ENCODE measurements at places on chromosomes 16 and 17. TPM values are rescaled to one million over a fixed set of nuclear protein-coding genes. Genes with fewer than 3 reads are reported as not detected.

DNA sequence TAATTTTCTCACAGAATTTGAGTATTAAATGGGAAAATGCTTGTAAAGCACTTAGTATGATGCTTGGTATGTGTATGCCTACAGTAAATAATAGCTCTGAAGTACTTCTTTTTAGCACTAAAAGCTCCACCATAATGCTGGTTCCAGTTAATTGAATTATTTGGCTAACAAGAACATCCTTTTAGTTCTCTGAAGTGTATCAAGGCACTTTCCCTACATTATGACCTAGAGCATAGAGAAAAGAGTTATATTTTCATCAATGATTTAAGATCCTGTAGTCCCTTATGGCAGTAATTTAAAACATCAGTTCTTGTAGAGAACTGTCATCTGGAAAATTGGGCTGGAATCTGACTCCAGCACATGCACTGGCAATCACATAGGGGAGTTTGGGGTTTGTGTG lies 21.9 kb upstream of the PHAF1 start:
- no peak for DNase-seq

- DNase-seq, result no peak
Measured at GRCh38 chr16:1297018-1297696, 12.3 kb upstream of the UBE2I start.

DNA sequence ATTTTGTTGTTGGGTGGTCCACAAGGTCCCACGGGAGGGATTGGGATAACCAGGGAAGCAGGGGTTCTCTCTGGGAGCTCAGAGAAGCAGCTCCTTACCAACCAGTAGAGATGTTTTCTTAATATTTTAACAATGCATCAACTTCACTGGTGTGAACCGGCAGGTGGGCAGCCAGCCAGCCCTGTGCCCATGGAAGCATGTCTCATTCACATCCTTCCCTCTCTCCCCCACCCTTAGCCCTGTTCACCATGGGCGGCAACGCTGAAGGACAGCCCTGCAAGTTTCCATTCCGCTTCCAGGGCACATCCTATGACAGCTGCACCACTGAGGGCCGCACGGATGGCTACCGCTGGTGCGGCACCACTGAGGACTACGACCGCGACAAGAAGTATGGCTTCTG lies 9.3 kb downstream of the MMP2 start:
- no peak for DNase-seq

DNA sequence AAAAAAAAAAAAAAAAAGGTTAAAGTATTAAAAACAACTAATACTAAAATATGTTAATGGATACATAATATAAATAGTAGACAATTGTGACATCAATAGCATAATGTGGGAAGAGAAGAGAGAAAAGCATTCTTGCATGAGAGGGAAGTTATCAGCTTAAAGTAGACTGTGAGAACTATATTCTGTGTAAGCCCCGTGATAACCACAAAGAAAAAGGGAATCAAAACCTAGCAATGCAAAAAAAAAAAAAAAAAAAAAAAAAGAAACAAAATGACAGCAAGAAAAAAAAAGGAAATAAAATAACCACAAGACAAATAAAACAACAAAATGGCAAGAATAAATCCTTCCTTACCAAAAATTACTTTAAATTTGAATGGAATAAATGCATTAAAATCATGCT lies 39.8 kb upstream of the MYLK3 start:
- DNase-seq, result no peak

- no peak for DNase-seq
Measured at GRCh38 chr17:4861052-4861451, 27.9 kb downstream of the MINK1 start.

DNA sequence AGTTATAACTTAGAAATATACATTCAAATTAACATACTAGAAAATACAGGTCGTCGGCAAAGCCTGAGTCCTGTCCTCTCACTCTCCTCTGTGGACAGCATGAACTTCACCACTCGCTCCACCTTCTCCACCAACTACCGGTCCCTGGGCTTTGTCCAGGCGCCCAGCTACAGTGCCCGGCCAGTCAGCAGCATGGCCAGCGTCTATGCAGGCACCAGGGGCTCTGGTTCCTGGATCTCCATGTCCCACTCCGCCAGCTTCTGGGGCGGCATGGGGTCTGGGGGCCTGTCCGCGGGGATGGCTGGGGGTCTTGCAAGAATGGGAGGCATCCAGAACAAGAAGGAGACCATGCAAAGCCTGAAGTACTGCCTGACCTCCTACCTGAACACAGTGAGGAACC lies 319.4 kb downstream of the ZFHX3 start:
- DNase-seq, result no peak

DNA sequence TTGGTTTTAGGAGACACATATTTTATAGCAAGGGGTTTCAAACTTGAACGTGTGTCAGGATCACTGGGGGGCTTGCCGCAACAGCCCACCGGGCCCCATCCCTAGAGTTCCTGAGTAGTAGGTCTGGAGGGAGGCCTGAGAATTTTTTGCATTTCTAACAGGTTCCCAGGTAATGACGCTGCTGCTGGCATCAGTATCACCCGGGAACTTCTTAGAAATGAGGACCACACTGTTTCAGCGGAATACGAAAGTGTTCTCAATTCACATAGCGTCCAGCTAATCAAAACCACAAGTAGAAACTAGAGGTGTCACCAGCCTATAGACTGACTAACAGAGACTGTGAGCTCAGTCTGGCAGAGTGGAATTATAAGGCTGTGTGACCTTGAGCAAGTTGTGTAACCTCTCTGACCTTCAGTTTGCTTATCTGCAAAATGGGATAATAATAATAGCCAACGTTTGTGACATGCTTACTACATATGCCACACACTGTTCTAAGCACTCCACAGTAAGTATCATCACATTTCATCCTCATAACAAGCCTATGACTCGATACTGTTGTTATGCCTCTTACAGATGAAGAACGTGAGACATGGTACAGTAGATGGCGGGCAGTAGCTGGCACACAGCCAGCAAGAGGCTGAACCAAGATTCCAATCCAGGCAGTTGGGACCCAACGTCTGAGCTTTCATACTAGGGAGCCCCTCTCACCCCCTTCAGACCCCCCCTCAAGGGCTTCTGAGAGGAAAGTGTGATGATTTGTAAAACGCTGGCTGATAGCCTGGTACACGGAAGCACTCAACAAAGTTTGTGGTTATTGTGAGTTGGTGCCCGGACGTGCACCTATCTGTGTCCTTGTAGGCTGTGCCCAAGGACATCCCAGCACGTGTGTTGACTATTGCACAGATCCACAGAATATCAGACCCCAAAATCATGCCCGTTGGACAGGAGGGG lies 4.6 kb upstream of the ICAM2 start:
- peak; percentile 5 for DNase-seq

- peak; percentile 70 for DNase-seq
Measured at GRCh38 chr16:48608871-48609651, 919 bp downstream of the N4BP1 start.

The KRT20 gene
- not detected for total RNA-seq

GRCh38 chr17:18987862-18988545 lies 16.6 kb downstream of the FAM83G start:
- DNase-seq, result no peak

DNA sequence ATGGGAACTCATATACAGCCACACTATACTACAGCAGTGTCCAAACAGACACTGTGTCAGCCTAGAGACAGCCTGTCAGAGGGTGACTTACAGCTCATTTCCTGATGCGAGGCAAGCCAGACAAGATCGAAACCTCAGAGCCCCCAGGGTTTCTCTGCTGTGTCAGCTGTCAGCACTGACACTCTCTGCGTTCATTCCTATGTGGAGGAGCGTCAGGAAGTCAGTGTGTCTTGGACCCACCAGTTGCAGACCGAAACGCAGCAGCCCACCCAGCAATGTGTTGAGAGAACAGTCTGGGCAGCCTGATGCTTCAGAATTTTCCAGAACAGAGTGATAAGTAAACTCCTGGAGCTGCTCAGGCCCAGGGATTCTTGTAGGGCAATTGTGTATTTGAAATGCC lies 20.6 kb upstream of the MAPT start:
- peak; percentile 21 for DNase-seq

GRCh38 chr17:18380471-18381157 lies 3.0 kb downstream of the EVPLL start:
- DNase-seq, result peak; percentile 31

DNA sequence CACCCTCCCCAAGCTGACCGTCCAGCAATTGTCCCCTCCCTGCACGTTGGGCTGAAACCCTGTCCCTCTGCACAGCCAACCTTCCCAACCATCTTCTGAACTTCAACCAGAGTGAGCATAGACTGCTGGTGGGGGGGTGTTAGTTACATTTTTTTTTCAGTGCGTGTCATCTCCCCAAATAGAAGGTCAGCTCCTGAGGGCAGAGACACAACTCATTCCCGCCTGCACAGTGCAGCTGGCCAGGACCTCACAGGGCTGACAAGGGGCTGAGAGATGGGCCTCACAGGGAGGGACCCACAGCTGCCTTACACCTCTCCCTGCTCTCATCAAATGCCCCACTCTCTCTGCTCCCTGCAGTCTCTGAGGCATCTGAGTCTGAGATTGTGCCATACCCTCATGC lies 8.4 kb downstream of the SRL start:
- peak; percentile 11 for DNase-seq

DNA sequence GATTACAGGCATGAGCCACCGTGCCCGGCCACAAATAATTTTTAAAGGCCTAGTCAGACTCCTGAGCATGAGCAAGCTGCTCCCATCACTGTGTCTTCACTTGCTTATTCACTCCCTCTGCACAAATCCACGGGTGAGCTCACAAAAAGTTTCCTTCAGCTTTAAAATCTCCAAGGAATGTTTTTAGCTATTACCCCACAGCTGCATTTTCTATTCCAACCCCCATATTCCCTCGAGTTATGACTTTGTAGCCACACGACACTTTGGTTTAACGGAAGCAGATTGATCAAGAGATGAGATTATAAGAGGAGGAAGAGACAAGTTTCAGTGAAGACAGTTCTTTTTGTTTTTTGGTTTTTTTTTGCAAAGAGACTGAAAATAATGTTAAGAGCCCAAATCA lies 49.1 kb upstream of the SLC25A19 start:
- no peak for DNase-seq

GRCh38 chr17:70493277-70493874 lies 324.0 kb downstream of the KCNJ2 start:
- DNase-seq, result no peak

The WSCD1 gene
- total RNA-seq, result 52.2 TPM

- no peak for DNase-seq
Measured at GRCh38 chr17:68484458-68484857, 27.2 kb upstream of the WIPI1 start.

The CES5A gene
- not detected for total RNA-seq

DNA sequence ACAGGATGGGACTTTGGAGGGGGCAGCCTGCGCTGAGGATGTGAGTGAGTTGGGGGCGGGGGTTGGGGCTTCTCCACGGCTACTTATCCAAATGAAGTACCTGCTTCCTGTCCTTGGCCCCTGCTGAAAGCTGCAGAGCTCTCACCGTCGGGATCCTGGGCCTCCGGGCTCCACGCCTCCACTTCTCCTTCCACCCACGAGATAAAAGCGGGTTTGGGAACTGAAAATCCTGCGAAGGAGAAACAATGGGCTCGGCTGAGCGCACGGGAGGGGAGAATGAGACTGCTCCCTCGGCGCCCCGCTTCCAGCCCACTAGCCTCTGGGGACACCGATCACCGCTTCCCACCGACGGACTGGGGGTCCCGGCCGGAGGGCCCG lies 486 bp downstream of the ZNF785 start:
- peak; percentile 80 for DNase-seq

DNA sequence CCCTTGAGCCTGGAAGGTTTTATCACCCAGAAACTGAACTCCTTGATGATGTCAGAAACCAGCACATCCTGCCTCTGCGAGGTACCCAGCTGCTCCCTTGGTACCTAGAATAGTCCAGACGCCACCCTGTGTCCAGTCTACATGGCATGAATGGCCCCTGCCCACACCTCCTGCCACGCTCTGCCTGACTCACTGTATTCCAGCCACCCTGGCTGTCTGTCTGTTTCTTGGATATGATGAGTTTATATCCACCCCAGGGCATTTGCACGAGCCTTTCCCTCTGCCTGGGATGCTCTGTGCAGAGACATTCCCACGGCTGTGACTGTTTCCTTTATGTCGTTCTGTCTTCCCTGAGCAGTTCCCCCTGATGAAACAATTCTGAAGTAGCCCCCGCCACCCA lies 68.7 kb downstream of the CRISPLD2 start:
- DNase-seq, result no peak

DNA sequence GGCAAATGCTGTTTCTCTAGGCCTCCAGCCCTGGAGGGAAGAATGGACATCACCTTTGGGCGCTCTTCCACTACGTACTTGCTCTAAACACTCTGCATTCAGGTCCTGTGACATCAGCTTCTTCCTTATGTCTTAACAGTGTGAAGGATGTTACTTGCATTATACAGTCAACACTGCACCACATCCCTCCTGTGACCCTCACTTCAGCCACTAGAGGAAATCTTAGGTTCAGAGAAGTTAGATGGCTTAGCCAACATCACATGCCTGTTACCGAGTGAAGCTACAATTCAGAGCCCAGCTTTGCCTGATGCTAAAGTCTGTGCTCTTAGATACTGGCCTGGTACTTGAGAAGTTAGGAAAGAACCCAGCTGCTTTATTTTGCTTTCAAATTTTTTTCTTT lies 18.3 kb downstream of the UBFD1 start:
- DNase-seq, result peak; percentile 46

GRCh38 chr17:36463916-36464764 lies 22.3 kb upstream of the ZNHIT3 start:
- DNase-seq, result peak; percentile 98

DNA sequence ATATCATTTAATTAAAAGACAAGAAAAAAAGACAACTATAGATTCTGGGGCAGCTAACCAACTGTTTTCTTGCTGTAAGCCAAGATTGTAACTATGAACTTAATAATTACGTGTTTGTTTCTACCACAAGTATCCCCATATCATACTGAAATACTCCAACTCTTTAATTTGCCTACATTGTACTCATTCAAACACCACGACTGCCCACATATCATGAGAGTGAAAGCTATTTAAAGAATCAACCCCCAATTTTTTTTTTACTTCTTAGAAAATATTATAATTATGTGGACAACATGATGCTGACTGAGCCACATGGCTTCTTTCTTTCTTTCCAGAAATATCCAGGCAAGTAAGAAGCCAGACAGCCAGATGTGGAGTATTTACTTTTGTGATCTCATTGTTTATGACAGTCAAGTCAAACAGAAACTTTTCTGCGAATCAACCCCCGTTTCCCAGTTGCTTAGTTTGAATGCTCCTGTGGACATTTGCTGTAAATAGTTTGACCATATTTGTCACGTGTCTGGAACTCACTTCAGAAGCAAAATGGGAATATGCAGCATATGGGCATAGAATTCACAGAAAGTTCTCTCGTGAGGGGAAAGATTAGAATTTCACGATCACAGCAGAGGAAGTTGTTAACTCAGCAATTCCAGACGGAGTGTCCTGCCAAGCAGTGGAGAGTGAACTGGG lies 126.8 kb upstream of the PSMD7 start:
- no peak for DNase-seq

The SLC12A3 gene
- total RNA-seq, result not detected
